Right lobe of liver (tissue), 6 donors: ENCODE measurements at places on chromosomes 7 and 10.

DNA sequence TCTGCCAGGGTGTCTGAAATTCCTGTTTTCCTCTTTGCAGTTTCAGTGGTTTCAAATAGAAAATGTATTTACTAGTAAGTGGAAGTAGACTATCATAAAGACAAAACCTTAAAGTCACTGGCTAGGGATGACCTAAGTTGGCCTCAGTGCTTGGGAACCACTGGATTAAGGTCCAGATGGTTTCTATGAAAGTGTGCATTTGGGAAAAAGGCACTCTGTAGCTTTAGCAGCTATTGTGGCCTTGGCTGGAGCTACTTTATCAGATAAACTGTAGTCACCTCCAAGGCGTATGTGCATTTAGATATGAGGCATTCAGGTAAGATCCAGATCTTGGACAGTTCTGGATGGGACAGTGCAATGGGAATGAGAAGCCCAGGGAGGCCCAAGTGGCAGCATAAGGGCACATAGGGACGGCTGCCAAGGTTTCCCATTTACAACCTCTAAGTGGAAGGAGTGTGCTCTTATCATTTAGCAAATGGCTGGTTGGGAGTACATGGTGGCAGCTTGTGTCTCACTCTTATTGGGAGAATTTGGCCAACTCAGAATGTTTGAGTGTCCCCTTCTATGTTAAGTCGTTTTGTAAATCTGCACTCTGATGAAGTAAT is 185.6 kb downstream of the LRMDA start:
- DNase-seq = no peak

DNA sequence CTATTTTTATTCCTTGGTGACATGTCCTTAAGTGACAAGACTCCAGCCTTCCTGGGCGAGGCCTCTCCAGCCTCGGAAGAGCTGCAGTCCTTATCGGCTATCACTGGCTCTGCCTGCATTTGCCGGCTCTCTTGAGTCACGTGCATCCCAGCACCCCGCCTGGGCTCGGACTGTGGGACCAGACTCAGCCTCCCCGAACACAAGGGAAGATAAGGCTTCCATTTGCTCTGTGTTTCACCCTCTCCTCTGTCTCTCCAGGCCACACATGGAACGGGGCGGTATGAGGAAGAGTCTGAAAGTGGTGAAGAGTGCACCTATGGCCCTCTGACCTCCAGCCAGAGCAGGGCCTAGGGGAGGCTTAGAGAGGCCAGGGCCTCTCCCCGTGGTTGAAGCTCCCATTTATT is 4.7 kb downstream of the GDF2 start:
- no peak for DNase-seq

DNA sequence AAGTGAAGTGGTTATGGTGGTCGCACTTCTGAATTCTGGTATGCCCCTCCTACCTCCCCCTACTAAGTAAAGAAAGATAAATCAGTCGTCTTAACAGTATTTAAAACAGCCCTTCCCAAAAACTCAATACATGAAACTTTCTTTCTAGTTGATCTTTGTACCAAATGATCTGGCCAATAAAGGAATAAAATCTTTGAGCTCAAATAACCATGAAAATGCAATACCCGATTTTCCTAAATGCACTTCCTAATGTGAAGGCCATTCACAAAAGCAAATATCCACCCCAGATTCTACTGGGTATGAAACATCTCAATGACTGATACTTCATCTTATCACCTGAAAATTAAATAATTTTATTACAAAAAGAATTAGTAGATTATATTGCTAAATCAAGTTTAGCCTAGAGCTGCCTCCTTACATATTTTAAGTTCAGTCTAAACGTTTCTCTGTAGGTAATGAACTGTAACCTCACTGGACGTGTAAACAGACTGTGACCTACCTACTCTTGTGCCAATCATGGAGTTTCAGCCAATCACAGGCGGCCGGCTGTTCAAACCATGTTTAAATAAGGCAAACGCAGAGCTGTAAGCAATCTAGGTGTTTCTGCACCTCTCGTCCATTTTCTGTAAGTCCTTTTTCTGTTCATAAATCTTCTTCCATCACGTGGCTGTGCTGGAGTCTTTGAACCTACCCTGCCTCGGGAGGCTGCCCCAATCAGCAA is 146.9 kb upstream of the AKR1E2 start:
- DNase-seq = no peak

GRCh38 chr10:114715171-114715670 is 57.1 kb upstream of the ABLIM1 start:
- no peak for DNase-seq

DNA sequence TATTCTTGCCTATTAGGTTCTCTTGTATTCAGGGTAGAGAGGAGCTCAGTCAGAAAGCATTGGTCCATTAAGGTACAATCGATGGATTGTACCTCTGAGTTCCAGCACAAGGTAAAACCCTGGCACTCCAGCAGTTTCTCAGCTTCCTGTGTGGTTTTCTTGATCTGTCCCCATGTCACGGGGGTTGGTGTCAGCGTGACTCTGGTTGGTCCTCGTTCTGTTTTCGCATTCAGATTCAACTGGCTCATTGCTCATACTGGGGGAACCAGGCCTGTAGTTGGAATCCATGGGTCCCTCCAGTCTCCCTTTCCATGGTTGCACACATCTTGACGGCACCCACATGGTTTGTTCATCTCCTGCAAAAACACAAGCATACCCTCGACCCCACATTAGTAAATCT is 32.7 kb upstream of the RASGEF1A start:
- no peak for DNase-seq

DNA sequence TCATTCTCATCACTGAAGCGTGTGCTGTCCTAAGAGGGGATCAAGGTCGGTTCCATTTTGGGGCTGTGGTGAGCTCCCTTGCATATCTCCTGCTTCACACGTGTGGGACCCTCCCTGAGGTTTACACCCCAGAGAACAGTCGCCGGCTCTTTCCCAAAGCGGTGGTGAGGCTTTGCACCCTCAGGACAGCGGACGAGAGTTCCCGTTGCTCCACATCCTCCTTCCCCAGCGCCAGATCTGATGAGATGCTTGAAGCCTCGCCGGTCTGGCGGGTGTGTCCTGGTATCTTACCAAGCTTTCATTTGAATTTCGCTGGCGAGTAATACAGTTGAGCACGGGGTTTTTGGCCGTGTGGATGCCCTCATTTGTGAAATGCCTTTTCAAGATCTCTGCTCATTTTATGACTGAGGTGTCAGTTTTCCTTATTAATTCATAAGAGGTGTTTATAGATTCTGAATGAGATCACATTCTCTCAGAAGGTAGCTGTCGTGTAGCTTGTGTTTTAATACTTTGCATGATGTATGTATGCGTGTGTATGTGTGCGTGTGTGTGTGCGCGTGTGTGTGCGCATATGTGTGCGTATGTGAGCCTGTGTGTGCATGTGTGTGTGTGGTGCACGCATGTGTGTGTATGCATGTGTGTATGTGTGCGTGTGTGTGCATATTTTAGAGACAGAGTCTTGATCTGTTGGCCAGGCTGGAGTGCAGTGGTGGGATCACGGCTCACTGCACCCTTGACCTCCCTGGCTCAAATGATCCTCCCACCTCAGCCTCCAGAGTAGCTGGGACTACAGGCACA is 30.7 kb downstream of the ELFN1 start:
- peak; percentile 35 for DNase-seq

DNA sequence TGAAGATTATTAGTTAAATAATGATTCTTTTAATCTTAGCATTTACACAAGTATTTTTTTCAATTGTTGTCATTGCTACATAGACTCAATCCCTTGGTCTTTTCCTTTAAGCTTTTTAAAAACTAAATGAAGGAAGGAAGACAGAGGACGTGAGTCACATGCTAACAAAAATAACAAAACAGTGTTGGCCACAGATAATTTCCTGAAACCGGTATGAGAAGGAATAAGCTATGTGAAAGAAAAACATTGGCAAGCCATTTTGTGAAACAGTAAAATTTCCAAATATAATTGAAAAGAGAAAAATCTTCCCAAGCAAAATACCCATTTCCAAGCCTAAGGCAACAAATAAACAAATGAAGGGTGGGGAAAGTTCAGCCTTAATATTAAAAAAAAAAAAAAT is 223.0 kb downstream of the AHR start:
- no peak for DNase-seq

DNA sequence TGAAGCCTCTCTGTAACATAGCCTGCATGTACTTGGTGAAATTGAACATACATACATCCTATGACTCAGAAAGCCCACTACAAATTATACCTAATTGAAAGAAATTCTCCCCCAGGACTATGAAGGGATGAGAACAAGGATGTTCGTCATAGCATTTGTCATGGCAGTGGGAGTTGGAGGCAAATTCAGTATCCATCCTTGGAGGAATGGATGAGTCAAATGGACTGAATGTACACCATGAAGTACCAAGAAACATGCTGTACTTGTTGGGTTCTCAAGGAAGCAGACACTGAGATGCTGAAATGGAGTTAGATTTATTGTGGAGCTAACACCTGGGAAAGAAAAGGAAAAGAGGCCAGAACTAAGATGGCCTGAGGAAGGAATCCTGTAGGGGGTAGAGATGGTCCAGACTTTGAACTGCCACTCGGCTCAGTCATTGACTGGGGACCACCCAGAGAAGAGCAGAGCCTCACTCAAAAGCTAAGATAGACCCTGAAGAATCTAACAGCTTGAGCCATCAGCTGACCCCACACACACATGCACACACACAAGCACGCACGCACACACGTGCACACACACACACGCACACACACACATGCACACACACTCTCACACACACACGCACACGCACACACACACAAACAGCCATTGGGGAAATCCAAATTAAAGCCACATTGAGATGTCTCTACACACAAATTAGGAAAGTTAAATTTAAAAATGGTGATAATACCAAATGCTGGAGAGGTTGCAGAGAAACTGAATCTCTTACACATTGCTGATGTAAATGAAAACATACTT is 22.3 kb downstream of the AOC1 start:
- DNase-seq = no peak

DNA sequence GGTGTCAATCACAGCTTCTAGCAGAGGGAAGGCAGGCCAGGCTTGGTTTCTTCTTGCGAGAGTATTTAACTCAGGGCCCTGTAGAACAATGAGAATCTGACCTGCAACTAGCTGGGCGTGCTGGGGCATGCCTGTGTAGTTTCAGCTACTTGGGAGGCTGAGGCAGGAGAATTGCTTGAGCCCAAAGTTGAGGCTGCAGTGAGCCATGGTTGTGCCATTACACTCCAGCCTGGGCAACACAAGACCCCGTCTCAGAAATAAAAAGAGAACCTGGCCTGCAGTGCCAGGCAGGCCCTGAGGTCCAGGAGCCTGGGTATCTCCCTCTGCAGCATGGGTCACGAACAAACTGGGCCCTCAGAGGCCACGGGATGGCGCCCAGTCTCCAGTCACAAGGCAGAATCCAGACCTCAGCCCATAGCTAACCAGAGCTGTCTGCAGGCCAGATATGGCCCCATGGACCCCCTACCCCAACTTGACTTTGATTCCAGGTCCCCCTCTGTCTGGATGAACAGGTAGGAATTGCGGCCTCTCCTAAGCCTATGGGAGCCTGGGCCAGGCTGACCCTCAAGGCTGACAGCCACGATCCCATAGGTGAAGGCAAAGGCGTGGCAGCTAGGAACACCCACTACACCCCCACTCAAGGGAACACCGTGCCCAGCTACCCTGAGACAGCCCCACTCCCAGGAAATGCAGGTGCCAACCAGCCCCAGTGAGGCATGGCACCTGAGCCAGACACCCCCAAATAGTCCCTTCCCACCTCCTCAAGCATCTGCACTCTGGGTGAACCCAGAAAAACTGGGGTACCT is 102.7 kb upstream of the TNRC18 start:
- peak; percentile 74 for DNase-seq

DNA sequence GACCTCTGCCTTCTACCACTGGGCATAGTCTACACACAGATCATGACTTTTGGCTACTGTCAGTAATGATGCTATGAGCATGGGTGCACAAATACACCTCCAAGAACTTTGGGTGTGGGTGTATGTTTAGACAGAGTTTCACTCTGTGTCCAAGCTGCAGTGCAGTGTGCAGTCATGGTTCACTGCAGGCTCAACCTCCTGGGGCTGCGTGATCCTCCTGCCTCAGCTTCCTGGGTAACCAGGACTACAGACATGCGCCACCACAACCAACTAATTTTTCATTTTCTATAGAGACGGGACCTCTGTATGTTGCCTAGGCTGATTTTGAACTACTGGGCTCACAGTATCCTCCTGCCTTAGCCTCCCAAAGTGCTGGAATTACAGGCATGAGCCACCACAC is 194.4 kb downstream of the NSUN6 start:
- DNase-seq = no peak

DNA sequence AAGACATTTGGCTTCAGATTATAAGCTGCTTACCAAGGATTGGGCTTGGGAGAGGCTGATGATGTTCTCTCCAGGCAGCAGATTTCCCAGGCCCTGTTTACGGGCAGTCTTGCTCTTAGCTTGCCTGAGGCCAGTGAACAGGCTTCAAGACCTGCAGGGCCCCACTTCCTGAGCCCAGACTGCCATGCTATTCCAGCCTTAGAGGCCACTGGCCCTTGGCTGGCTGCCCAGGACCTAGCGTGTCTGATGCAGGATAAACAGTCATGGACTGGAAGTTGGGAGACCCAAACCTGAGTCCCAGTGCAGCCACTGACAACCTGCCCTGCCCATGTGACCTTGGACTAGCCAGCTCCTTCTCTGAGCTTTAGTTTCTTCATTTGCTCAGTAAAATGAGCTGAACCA is 2.9 kb downstream of the PRXL2A start:
- DNase-seq = peak; percentile 84

DNA sequence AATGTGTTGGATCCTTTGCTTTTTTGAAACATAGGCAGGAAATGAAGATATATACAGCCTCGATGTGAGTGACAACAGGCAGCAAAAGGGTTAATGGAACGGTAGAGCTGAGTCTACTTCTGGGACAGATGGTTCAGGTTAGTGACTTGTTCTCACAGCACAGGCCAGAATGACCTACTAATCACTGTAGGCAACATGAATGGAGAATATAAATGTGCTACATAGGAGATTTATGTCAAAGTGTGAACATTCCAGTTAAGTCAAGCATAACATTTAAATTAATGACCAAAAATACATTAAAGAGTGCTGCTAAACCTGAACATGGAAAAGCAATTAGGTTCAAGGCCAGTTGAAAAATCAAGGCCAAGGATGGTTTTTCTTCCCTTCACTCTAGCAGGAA is 235.2 kb downstream of the POU6F2 start:
- DNase-seq = no peak

GRCh38 chr10:121823993-121824463 is 103.8 kb downstream of the ATE1 start:
- DNase-seq = no peak

DNA sequence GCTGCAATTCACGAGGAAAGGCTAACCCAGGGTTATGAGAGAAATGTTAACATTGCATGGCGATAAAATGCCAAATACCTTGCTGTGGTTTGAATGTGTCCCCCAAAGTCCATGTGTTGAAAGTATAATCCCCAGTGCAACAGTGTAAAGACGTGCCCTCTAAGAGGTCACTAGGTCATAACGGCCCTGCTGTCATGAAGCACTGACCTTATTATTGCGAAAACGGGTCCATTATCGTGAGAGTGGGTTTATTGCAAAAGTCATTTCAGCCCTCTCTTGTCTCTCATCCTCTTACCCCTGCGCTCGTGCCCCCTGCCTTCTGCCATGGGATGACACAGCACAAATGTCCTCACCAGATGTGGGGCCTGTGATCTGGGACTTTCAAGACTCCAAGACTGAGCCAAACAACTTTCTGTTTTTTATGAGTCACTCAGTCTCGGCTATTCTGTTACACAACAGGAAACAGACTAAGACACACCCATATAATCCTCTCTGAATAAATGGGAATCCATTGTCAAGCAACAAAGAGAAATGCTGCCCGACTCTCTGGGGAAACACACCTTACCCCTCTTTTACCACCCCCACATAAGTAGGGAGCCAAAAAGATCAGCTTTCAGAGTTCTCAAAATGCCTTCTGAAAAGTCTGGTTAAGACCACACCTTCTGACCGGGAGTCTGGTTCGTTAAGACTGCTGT is 73.1 kb upstream of the UCN3 start:
- DNase-seq = no peak

- DNase-seq = no peak
These were observed 21.4 kb downstream of the DENND2A start for GRCh38 chr7:140619176-140619575.
